ENCODE measurements at places on chromosomes 13 and 19.

- DNase-seq = no peak
Measured at GRCh38 chr19:17811103-17811502, 10.2 kb downstream of the INSL3 start.

- no peak for DNase-seq
Measured at GRCh38 chr19:3683405-3684053, 16.7 kb downstream of the PIP5K1C start.

DNA sequence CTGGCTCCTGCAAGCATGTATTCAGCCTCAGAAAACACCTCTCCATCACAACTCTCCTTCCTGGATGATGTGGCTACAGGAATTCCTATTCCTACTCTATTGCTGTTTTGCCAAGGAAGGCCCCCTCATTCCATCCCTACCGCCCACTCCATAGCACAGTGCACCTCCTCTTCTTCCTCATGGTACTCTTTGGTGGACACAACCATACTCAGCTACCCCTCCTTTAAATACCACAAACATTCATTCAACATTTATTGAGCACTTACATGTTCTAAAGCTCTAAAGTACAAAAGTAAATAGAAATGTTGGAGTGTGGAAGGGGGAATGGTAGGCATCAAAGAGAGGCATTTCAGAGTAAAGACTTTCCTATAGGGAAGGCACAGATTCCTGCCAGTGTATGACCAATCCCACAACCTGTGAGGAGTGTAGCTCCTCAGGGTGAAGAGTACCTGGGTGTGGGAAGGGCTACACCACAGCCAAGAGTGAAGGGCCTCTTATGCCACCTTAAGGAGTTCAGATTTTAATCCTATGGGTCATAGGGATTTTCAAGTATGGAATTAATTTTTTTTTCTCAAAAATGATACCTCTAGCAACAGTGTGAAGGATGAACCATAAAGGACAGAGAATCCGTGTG, 42.5 kb downstream of the STARD13 start:
- no peak for DNase-seq

DNA sequence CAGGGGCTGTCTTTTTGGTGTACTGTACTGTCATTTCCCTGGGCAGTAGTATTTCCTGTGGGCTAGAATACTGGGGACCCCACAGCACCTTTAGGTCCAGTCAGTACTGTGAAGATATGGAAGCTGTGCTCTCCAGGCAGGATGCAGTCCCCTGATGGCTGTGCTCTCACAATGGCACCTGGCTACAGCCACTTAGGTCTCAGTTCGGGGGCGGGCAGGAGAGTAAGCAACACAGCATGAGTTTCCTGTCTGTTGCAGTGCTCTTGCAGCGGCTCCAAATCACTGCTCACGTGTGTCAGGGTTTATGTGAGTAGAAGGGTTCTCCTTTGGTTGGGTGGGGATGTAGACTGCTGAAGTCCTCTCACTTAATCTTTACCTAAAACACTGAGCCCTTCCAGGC, 810.4 kb downstream of the DACH1 start:
- DNase-seq = no peak

GRCh38 chr13:71474936-71475335, 392.1 kb downstream of the DACH1 start:
- DNase-seq = no peak

GRCh38 chr19:44626048-44626624, 12.8 kb downstream of the IGSF23 start:
- DNase-seq = peak; percentile 93

- no peak for DNase-seq
Measured at GRCh38 chr13:106499113-106499512, 36.3 kb downstream of the EFNB2 start.

DNA sequence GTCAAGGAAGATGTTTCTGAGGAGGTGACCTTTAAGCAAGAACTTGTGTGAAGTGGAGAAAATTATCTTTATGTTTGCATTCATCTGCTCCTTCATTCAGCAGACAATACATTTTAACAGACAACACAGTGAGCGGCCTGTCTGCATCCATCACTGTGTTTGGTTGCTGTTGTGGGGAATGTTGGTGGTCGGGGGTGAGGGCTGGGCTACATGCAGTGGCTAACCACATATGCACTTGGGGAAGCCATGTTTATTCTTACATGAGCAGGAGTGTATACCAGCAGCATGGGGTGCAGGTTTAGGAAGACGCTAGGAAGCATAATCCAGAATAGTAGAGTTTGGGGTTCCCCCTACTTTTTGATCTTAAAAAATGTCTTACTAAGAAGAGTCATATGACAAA, 66.4 kb downstream of the DHRS12 start:
- DNase-seq = no peak
